ENCODE measurements at places on chromosomes 4 and X.
A peak's percentile ranks its signal among the peaks of the same experiment; 100 is the strongest.

DNA sequence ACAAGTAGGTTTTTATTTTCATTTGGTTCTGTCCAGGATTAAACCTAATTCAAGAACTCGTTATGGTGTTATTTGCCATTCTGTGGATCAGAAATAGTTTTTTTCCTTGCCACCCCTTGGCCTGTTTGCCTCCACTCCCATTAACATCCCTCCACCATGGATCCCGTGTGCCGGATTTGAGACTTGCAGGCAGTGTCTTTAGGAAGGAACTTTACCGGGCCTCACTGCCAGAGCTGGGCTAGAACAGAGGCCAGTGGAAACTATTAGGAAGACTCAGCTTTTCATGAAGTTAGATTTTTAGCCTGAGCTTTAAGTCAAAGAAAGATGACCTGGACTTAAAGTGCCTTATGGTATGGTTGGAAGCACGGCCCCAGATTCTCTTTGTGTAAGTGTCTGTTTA, 2.4 kb downstream of the KLHL2 start:
- no peak for DNase-seq

DNA sequence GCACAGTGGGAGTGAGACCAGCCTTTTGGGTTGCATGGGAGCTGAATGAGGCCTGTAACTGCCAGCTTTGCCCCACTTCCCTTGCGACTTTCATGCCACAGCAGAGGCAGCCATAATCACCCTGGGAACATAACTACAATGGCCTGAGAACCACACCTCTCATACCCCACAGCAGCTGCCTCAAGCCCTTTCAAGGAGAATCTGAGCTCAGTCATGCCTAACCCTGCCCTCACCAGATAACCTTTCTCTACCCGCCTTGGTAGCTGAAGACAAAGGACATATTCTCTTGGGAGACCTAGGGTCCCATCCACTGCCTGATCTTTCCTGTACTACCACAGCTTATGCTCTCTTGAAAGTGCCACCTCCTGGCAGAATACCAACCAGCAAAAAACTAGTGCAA, 599.9 kb upstream of the IGFBP7 start:
- DNase-seq: no peak

- DNase-seq: no peak
Observed at GRCh38 chrX:86946569-86946968, 571.0 kb upstream of the KLHL4 start.

- no peak for DNase-seq
Observed at GRCh38 chrX:129606918-129607317, 47.8 kb downstream of the APLN start.

DNA sequence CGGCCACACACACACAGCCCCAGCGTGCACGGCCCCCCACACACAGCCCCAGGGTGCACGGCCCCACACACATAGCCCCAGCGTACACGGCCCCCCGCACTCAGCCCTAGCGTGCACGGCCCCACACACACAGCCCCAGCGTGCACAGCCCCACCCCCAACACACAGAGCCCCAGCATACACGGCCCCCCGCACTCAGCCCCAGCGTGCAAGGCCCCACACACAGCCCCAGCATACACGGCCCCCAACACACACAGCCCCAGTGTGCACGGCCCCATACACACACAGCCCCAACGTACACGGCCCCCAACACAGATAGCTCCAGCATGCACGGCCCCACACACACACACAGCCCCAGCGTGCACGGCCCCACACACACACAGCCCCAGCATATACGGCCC, 17.6 kb downstream of the GAK start:
- no peak for DNase-seq

GRCh38 chr4:99763635-99764101, 53.0 kb upstream of the DAPP1 start:
- no peak for DNase-seq

DNA sequence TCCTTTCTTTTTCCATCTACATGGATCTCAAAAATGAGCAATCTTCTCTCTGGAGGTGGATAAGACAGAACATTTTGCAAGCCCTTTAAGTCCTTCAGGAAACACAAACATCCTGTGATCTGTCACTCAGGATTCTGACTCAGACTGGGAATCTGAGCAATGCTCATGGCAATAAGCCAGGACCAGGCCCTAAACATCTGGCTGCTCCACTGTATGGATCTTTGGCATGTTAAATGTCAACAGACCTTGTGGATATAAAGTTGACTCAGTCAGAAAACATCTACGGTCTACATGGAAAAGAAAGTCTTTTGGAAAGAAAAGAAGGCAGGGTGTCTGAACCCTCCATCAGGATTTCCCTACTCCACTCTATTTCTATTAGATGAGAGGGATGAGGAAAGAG, 17.8 kb upstream of the CHIC2 start:
- no peak for DNase-seq

GRCh38 chr4:155473420-155474095, 96.8 kb upstream of the MAP9 start:
- DNase-seq: no peak

GRCh38 chrX:118603981-118604380, 108.4 kb downstream of the DOCK11 start:
- peak; percentile 42 for DNase-seq

DNA sequence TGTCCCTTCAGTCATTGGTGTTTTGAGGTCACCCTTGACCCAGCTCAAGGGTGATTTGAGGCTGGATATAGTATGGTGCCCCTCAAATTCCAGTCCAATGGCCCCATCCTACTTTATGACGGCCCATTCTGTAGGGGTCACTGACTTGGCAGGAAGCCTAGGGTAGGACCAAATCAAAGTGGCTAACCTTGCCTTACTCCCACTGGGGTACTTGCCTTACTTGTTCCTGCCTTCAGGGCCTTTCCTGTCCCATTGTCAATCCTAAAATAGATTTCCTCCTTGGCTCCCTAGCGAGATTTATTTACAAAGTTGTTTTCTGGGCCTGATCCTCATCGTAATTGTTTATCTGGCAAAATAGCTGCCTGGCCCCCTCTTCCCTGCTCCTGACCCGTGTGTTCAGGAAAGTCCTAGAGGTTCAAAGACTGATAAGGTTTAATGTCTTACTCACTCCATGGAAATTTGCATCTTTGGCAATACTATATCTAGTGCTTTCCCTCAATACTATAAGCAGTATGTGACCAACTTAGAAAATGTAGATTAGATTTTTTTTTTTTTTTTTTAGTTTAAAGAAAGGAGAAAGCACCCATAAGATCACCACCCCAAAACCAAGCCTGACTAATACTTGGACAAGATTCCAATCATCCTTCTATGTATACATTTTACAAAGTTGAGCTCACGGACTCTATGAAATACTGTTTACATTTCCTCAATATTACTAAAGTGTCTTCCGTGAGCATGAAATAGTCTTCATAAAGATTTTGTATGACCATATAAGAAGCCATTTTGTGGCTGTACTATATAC, 44.8 kb downstream of the MSN start:
- no peak for DNase-seq

DNA sequence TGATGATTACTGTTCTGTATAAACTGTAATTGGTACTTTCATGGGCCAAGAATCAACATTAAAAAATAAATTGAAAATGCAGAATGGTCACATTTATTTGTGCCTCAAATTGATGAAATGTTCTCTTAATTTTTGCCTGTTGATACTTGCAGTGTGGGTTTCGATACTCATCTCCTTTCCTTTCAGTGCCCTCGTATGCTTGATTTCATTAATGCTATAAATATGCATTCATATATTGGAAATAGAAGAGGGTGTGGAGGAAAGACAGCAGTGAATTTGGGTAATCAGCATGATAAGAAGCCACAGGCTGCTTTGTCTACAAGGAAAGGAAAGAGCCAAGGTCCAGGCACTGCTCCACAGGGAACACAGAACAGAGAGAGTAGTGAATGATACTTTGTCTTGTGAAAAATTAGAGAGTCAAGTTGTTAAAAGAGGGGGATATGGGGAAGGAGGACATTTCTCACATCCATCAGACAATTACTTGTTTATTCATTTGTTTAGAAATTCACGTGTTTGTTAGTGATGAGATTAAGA, 1.0 kb upstream of the DDX60 start:
- no peak for DNase-seq

GRCh38 chrX:136708348-136708747, 60.4 kb downstream of the CD40LG start:
- no peak for DNase-seq

- DNase-seq: no peak
Observed at GRCh38 chr4:111499706-111500105, 645.5 kb upstream of the FAM241A start.

- no peak for DNase-seq
Observed at GRCh38 chr4:26916195-26916594, 55.6 kb downstream of the STIM2 start.

- no peak for DNase-seq
Observed at GRCh38 chrX:1679238-1679637, 64.4 kb downstream of the ASMT start.

GRCh38 chr4:107389965-107390364, 330.1 kb downstream of the PAPSS1 start:
- DNase-seq: no peak

DNA sequence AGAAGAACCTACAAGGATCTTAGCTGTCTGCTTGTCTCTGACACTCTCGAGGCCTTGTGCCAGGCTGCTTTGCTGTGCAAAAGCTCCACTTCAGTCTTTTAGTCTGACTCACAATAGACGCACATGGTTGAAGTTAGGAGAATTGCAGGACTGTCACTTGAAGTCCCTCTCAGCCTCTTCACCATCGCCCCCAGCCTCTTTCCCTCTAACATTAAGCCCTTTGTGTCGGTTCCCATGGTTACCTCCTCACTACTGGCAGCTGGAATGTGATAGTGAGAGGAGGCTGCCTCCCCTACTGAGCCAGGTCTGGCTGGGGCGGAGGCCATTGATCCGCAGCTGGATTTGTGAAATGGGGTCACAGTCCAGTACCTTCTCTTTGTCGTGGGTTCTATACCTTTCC, 201.8 kb downstream of the SOWAHB start:
- DNase-seq: no peak

DNA sequence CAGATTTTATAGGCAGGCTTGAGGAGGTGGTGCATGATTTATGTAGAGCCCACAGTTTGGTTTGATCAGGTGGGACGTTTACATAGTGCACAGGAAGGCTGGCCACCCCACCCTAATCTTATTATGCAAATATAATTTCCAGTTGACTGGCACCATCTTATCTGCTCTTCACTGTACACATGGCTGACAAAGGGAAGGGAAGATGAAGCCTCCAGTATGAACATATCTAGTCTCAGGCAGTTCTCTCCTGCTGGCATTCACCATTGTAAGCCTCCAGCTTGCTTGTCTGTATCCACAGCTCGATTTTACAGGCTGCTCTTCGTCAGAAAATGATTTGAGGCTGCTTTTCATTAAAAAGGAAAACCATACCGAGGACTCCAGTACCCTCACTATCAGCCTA, 278.3 kb downstream of the TECRL start:
- DNase-seq: no peak

DNA sequence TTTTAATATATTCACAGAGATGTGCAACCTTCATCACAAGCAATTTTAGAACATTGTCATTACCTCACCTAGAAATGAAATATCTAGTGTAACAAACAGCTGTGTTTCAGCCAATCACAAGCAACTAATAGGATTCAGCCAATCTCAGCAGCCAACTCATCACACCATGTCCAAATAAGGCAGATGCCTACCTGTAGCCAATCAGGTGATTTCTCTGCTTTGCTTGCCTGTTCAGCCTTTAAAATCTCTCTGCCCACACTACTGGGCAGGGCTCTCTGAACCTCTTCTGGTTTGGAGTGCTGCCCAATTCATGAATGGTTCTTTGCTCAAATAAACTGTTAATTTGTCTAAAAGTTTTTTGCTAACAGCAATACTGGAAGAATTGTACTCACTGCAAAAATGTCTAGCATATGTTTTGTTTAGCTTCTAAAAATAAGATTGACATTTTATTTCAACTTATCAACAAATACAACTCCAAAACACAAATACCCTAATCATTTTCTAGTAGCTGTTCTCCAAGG, 52.4 kb upstream of the IGFBP7 start:
- DNase-seq: no peak

- no peak for DNase-seq
Observed at GRCh38 chrX:150316564-150316963, 46.6 kb upstream of the MAMLD1 start.

DNA sequence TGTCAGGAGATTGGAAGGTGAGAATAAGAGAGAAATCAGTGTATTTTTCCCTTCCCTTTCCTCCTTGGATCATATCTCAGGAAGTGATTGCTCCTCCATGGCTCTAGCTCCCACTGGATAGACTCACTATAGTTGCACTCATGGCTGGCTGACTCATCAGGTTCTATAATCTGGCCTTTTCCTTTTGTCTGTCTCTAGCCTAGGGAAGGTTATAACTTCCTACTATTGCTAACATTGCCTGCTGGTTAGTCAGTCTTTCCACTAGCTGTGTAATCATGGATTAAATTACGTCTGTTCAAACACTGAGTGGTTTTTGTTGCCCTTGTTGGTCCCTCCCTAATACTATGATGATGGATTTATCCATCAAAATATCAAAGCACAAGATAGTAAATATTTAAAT, 195.5 kb upstream of the VEGFC start:
- DNase-seq: no peak

GRCh38 chr4:169234137-169234855, 36.5 kb downstream of the SH3RF1 start:
- DNase-seq: no peak

GRCh38 chr4:152357206-152357605, 178.7 kb downstream of the FBXW7 start:
- DNase-seq: no peak

DNA sequence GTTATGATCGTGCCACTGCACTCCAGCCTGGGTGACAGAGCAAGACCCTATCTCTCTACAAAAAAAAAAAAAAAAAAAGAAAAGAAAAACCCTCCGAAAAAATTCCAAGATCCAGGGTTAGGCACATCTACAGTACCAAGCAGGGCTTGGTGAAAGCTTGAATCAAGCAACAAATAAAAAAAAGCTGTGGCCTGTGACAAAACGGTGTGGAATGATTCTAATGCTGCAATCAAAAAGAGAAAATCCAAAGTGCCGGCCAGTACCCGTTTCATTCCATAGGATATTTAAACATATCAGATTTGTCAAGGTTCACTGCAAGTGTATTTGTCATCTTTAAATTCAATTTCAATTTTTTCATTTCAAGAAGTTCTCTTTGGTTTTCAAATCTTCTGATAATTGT, 20.5 kb downstream of the RWDD4 start:
- DNase-seq: no peak

- no peak for DNase-seq
Observed at GRCh38 chr4:43238585-43238984, 346.1 kb downstream of the GRXCR1 start.

GRCh38 chr4:72629540-72629939, 60.5 kb upstream of the ADAMTS3 start:
- DNase-seq: no peak

DNA sequence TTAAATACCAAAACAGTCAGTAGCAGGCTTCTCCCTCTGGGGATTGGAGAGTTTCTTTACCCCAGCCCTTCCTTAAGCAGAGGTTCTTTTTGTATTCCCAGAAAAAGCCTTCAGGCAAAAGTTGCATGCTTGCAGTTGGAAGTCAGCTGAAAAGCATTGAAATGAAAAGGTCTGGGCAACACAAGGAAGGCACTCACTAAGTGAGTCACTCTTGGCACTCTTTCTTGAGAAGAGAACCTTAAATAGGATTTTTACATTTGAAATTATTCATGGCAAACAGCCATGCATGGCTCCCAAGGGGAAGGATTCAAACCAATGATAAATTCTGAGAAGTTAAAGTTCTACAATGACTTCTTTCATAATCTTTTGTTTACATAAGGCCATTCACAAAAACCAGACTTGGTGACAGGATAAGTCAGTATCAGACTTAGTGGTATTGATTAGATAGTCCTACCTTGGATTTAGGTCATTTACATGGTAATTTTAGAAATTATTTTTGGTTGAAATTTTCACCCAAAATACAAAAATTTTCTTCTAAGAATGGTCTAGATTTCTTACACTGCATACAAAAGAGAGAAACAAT, 2068.9 kb downstream of the PCDH7 start:
- DNase-seq: no peak
